DND-41 (cell line): ENCODE measurements at places on chromosomes 3 and 15.
A peak's percentile ranks its signal among the peaks of the same experiment; 100 is the strongest.

GRCh38 chr3:134918441-134918840, 123.4 kb downstream of the EPHB1 start:
- peak; percentile 50 for DNase-seq

GRCh38 chr3:180690061-180690460, 10.8 kb upstream of the CCDC39 start:
- DNase-seq: no peak

DNA sequence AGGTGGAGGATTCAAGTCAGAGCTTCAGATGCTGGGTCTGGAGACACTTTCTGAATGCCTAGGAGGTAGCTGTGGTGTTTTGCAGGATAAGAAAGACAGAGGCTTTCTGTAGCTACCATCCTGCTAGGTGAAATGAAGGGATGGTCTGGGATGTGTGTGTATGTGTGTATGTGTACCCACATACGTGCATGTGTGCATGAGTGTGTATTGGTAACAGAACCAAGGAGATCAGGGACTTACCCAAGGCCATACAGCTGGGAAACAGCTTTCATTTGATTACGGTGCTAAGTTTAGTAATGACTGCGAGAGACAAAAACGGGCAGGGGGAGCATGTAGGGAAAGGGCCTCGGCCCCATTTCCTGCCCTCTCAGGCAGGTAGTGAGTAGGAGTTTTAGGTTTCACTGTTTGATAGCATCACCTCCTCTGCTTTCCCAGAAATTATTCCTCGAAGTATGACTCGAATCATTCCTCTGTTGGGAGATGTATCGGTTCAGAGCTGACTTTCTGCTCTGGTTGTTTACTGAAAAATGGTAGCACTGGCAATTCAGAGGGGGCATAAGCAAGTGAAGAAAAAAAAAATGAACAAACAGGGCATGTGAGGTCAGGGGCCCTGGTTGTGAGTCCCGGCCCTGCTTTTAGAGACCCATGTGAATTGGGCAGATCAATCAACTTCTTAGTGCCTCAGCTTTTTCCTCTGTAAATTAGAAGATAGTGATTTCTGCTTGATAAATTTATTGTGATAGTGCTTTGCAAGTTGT, 130.7 kb downstream of the LPP start:
- DNase-seq: no peak

- DNase-seq: no peak
These were observed 179.8 kb downstream of the SNRPN start for GRCh38 chr15:25134546-25134945.

DNA sequence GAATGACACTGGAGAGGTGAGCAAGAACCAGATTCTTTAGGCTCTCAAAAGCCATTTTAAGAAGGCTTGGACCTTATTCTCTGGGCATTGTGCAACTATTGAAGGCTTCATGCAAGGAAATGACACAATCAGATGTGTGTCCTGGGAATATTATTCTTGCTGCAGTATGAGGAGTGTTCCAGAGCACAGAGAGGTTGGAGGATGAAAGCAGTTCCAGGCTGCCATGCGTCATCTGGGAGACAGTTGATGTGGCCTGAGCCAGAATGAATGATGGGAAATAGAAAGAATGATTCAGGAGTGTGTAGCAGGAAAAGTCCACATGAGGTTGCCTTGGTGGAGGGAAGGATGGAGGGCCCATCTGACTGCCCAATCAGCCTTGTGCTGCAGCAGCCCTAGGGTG, 123.1 kb downstream of the CHCHD6 start:
- no peak for DNase-seq

GRCh38 chr3:154121701-154122551, 736 bp downstream of the ARHGEF26 start:
- DNase-seq: no peak

GRCh38 chr3:113219605-113220300, 8.4 kb downstream of the BOC start:
- DNase-seq: no peak

DNA sequence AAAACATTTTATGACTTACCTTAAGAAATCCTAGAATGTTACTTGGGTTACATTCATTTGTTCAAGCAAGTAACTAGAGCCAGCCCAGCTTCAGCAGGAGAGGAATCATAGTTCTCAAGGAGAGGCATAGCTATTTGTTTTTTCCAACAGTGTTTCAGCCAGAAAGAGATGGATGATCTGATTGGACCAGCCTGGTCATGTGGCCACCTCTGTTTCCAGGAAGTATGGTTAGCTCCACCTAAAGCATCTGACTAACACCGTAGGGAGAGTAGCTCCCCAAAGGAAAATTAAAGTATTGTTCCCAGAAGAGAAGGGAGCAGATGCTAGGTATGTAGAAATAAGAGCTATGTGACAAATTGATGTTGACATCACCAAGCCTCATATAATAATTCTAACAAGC, 417.1 kb downstream of the TAFA4 start:
- DNase-seq: no peak

- DNase-seq: no peak
These were observed 194.3 kb downstream of the BCHE start for GRCh38 chr3:165642761-165643420.

DNA sequence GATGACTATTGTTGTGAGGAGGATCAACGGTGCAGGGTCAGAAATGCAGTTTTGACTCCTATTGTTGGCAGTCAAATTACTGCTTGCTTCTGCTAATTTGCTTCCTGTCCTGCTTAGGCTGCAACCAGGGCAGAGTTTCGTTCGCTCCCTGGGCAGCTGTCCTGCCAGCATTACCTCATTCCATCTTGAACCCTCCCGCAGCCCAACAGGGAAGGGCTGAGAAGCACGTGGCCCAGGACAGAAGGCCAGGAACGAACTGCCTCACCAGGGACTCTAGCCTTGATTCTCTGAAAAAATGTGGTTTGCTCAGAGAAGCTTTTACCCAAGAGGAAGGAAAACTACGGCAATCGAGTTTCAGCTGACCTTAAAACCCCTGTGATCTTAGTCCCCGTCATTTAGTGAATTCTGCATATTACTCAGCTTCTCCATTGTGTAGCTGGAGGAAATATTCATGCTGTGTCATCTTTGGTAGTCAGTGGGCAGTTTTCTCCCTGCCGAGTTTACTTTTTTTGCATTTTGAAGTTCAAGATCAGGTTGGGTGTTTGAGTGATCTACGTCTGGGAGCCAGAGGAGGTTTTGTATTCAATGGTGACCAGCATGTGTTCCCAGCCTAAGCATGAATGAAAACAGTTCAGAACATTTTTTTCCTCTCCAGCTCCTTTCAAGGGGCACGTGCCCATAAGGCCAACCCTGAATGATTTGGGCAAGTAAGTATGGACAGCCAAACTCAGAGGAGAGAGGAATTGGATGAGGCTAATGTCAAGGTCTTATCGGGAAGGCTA, 23.0 kb downstream of the TLNRD1 start:
- no peak for DNase-seq

DNA sequence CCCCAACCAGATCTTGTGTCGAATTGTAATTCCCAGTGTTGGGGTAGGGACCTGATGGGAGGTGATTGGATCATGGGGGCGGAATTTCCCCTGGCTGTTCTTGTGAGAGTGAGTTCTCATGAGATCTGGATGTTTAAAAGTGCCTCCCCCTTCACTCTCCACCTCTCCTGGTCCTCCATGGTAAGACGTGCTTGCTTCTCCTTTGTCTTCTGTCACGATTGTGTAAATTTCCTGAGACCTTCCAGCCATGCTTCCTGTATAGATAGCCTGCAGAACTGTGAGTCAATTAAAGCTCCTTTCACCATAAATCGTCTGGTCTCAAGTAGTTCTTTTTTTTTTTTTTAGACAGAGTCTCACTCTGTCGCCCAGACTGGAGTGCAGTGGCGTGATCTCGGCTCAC, 42.3 kb downstream of the NR1D2 start:
- no peak for DNase-seq

DNA sequence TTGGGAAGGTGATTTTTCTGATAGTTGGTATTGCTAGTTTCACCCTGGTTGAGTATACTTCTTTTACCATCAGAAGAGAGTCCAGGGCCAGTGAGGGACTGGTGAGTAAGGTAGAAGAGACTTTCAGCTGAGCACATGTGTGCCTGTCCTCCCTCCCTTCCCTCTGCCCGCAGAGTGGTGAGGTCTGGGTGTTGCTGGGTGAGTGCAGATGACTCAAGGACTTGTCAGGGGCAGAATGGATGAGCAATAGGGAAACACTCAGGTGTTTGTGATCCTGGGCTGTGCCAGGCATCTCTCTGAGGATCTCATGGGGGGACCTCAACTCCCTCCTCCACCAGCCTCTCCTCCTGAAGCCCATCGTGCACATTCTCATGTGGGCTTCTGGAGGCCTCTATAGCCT, 76.0 kb upstream of the GSK3B start:
- DNase-seq: no peak

DNA sequence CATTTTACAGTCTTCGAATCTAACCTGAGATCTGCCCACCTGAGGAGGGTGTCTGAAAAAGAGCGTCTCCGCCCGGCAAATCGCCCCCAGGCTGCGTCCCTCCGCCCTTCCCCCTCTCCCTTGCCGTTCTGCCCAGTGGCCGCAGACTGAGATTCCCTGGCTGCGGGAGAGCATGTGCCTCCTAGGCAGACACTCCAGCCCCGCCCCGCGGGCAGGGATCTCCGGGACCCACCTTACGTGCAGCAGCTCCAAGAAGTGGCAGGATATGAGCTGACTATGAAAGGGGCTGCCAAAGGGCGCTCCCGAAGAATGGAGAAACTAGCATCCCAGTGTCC, 2.7 kb upstream of the WNT5A start:
- no peak for DNase-seq

DNA sequence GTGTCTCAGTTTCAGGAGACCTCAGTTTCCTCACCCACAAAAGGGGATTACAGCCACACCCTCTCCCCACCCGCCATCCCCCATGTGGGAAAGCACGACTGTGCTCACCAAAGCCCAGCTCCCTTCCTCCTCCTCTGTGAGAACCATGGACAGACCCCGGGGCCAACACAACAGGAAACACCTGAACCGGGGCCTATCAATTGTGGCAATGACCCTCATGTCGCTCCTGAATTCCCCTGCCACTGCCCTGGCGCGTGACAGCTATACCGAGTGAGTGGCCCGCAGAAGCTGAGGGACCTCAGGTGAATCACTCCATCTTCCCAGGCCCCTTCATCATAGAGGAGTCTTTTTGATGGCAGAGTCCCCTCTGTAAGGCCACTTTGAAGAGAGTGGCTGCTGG, 28.6 kb downstream of the PLEKHO2 start:
- no peak for DNase-seq

- DNase-seq: no peak
These were observed 10.3 kb upstream of the HMCES start for GRCh38 chr3:129268396-129268795.

DNA sequence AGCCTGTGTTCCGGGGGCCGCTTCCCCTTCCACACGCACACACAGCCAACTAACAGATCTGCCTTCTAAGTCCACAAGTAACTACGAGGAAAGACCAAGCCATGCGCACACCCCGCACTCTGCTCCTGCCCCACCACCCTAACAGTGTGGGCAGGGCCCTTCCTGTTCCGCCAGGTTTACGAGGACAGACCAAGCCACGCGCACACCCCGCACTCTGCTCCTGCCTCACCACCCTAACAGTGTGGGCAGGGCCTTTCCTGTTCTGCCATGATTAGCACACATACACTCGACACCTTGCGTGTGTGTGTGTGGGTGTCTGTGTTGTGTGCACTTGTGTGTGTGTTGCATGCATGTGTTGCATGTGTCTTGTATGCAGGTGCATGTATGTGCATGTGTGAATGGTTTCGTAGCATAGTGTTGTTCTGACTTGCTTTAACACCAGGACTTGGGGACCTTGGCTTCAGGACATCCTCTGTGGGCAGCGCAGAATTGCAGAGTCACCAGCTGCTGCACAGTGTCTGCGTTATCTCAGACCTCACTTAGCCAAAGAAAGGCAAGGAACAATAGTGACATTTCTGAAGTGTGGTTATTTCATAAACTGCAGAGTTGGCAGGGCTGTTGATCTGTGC, 114.4 kb downstream of the CHSY1 start:
- peak; percentile 41 for DNase-seq

DNA sequence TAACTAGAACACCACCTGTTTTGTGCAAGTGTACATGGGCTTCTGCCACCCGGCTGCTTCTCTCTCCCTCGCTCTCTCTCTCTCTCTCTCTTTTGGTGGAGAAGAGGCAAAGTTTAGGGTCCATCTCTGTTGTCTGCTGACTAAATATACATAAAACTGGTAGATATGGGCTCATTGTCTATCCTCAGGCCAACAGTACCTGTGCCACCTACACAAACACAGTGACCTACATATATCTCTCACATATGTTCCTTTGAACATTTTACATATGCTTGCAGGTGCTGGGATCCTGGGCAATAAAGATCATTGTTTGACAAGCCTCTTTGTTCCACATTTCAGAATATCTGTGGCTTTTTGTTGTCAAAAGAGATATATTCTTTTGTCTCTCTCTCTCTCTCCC, 256.3 kb upstream of the KCNH8 start:
- no peak for DNase-seq

DNA sequence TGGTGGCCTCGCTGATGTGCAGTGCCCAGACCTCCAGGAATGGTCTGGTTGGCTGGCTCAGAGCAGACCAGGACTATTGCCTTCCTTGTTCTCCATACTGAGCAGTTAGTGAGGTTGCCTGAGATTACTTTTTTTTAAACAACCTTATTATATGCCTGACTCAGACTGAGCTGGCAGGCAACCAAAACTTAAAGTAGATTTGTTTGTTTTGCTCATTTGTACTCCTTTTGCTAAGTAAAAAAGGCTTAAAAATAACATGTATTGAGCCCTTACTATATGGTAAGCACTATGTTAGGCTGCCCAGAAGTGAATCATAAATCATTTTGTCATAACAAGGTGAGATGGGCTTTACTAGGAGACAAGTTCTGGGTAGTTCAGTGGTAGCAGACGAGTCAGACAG, 92.4 kb downstream of the GHSR start:
- DNase-seq: no peak

DNA sequence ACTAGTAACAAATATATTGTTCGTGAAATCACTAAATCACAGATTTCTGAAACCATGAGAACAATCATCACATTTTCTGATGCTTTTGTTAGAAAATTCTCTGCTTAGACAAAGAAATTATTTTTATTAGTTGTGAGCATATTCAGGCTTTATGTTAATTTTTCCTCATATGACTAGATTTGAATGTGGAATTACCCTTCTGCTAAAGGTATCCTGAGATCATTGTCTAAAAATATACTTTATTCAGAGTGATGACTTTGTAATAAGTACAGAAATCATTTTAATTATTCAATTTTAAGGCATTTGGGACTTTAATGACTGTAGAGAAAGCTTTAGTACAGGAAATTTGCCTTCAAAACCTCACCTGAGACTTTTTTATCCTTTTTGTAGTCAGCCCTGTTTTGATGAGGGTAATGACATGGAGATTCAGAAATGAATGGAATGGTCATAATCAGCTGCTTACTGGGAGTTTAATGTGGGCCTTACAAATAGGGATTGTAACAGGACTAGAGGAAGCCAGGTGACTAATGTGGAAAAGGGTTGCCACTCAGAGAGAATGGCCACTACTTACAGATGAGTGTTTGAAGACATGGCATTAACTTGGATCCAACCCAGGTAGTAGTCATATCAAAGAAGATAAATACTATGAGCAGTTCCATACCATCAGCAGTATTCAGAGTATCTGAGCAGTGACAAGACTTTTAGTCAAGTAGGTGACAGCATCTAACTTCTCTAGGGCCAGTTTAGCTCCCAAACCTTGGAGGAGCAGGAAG, 148.3 kb downstream of the MBNL1 start:
- DNase-seq: no peak
